ENCODE measurements at places on chromosomes 3 and 15. TPM values are rescaled to one million over a fixed set of nuclear protein-coding genes. Genes with fewer than 3 reads are reported as not detected.

Gene ETFA
- 56.1 TPM for total RNA-seq

Gene CEP19
- 4.0 TPM for total RNA-seq

Gene MRPS22
- 75.8 TPM for total RNA-seq

Gene CLDN18
- not detected for total RNA-seq

Gene LRRN1
- 1.7 TPM for total RNA-seq

Gene TJP1
- total RNA-seq: 94.2 TPM

Gene SST
- not detected for total RNA-seq
